Effector CD4-positive, alpha-beta T cell (primary cell): ENCODE measurements at places on chromosomes 7 and 10.

DNA sequence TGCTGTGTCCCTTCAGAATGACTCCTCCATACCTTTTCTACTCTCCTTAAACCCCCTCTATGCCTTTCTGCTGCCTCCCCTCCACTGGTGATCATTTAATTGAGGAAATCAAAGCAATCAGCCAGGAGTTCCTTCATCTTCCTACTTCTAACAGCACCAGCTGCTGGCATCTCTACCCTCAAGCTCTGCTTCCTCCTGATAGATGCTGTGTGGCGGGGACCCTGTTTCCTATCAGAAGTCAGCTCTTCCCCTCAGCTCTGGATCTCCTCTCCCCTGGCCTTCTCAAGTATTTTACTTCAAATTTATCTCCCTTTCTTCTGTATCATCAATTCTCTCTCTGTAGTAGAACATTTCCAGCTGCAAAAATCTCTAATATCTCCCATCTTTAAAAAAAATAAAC lies 183.7 kb downstream of the ELMO1 start:
- no peak for DNase-seq

DNA sequence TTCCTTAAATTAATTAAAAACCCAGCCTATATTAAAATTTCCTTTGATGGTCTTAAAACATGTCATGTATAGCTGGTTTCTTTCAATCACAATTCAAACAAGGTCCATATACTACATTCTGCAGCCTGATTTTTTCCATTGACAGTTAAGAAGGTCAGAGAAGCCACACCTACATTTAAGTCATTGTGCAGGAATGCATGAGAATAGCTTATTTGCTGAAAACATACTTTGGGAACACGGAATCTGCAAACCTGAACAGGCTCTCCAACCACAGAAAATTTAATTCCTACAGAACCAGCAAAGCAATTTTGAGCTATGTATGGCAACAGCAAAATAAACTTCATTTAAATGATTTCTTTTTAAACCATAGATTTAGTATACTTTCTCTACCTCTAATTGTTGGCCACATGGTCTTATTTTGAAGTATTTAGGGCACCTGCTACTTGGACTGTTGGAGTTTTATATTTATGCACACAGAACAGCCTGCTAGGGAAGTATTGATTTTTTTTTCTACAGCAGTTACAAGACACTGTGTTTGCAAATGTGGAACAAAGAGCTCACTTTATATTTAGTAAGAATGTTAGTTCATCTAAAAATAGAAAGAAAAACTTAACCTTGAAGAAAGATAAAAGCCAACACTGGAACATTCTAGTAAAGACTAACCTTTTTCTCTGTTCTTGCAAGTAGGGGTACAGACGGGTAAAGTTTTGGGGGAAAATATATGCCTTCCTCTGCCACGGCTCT lies 240.9 kb upstream of the IMMP2L start:
- DNase-seq = no peak

DNA sequence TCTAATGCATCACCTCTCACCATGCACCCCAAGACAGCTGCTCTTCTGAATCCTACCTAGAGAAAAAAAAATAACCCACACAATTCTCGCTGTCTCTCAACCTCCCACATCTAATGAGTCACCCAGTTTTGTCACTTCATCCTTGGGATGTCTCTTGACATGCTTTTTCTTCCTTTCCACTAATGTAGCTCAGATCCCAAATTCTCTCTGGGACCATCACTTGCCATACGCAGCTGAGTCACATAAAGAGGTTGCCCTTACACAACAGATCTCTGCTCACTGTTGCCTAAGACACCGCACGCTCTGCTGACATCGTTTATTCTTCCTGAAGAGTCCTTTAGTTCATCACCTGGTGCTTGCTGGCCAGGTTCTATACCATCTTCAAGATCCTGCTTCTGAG lies 606.0 kb upstream of the GALNT17 start:
- no peak for DNase-seq

DNA sequence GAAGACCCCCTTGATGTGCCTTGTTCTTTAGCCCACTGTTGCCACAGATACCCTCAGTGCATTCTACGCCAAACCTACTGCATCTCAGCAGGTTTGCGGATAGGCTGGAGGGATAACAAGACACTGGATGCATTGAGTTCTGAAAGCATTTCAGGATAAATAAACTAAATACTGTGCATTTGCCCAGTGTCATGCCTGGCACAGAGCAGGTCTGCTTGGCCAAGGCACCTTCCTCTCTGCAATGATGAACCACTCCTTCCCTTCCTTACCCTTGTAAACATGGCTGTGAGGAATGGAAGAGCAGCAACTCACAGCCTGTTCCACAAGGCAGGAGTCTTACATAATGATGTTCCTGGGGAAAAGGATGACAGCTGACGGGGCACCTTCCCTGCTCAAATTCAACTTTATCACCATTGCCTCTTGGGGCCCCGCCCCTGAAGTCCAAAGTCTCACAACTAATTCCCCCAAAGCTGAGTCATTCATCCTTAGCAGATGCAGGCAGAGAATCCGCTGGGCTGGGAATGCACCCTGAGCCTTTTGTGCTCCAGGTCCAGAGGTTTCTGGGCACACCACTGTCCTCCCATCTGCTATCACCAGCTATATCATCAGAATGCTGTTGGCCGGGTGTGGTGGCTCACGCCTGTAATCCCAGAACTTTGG lies 11.6 kb downstream of the DDX56 start:
- DNase-seq = no peak
